K562 (cell line): ENCODE measurements at places on chromosomes 2 and 18. TPM values are rescaled to one million over a fixed set of nuclear protein-coding genes. Genes with fewer than 3 reads are reported as not detected.
A peak's percentile ranks its signal among the peaks of the same experiment; 100 is the strongest.

Gene DSC1
- not detected in 2 replicates for total RNA-seq

Gene MAP3K19
- not detected in 2 replicates for total RNA-seq

Gene CYP27C1
- total RNA-seq: not detected in 2 replicates

Gene AKAIN1
- total RNA-seq: not detected in 2 replicates

Gene RSAD2
- total RNA-seq: 0.18 and 0.49 TPM in 2 replicates

Gene DSG4
- total RNA-seq: not detected in 2 replicates

Gene FEV
- 1.6 and 2.4 TPM in 2 replicates for total RNA-seq

Gene BOK
- 2.6 and 3.3 TPM in 2 replicates for total RNA-seq

Gene KCNG3
- total RNA-seq: not detected in 2 replicates

- no peak for DNase-seq
Observed at GRCh38 chr18:12960395-12960794, 12.6 kb downstream of the SEH1L start.

DNA sequence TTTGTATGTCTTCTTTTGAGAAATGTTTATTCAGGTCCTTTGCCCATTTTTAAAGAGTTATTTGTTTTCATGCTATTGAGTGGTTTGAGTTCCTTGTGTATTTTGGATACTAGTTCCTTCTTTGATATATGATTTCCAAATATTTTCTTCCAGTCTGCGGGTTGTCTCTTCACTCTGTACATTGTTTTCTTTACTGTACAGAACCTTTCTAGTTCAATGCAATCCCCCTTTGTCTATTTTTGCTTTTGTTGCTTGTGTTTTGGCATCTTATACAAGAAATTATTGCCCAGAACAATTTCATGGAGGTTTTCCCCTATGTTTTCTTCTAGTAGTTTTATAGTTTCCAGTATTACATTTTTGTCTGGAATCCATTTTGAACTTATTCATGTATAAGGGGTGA is 62.5 kb upstream of the ACVR1C start:
- DNase-seq: no peak

DNA sequence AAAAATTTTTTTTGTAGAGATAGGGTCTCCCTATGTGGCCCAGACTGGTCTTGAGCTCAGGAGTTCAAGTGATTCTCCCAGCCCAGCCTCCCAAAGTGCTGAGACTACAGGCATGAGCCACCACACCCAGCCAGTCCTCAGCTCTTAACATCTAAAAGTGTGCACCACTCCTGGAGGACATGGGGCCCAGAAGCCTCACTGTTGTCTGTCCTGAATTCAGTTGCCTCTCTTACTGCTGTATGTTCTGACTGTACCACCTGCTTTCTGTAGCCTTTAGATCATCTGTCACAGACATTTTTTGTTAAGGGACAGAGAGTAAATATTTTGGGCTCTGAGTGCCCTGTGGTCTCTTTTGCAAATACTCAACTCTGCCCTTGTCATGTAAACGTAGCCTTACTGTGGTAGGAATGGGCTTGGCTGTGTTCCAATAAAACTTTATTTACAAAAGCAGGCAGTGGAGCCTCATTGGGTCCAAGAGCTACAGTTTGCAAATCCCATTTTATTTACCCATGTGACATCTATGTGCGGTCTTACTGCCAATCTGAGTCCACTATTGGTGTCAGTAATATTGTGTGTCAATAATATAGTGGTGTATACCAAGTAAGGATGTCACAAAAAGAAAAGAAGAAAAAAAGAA is 38.1 kb downstream of the TMEM37 start:
- DNase-seq: no peak

DNA sequence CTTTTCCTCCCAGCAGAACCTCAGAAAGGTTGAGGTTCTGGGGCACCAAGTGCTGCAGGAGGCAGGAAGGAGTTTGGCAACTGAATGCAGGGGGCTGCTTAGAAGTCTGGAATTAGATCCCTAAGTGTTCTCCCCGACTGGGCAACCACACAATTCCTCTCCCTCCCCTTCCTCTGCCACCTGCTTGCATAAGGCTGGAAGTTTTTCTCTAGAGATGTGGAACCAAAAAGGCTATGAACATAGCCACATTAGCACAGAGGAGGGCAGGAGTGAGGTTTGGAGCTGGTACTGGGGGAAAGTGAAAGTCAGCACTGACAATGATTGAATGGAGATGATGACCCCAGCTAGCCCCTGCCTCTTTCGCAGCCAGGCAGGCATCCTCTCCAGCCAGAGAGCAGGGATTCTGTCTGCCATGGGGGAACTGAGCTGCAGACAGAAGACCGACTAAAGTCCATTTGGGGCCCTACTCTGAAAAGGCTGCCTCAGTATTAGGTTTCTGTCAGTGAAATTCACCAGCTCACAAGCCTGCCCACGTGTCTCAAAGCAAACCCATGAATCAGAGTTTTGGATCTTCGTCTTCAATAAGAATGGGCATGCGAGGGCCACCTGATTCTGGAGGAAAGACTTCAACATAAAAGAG is 87.9 kb upstream of the ITGA6 start:
- DNase-seq: no peak

GRCh38 chr2:83233326-83233725 is 1225.8 kb downstream of the SUCLG1 start:
- no peak for DNase-seq

- no peak for DNase-seq
Observed at GRCh38 chr2:127917916-127918315, 32.2 kb upstream of the AMMECR1L start.

DNA sequence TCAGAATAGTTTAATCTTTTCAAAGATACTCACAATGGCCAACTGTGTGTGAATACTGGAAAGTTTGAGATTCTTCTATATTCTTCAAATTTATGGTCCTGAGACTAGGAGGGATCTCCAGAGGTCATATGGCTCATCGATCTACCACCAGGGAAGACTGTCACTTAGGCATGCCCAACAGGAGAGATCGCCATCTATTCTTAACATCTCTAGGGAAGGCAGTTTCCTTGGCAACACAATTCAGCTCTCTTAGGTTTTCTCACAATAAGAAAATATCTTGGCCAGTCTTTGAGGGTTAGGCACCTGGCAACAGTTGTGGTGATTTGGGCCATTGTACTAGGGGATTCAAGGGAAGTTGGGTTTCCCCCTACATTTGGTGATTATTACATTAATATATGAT is 107.2 kb downstream of the GALNT3 start:
- DNase-seq: no peak

DNA sequence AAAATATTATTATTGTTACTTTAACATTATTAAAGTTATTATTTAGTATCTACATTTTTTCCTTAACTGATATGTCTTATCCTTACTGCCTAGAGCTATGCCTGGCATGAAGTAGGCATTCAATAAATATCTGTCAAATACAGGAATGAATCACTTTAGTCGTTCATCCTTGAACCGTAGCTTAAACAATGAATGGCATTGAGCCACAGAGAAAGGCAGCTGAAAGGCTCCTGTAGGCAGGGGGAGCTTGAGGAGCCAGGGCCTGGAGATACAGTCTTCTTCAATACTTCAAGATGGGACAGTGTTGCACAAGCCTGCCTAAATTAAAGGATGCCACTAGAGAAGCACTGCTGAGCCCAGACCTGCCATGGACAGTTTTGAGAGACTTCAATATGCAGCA is 22.5 kb downstream of the CYRIA start:
- DNase-seq: no peak

- no peak for DNase-seq
Observed at GRCh38 chr2:171210864-171211431, 50.3 kb upstream of the TLK1 start.

GRCh38 chr2:183179156-183179555 is 54.9 kb downstream of the NUP35 start:
- DNase-seq: no peak

GRCh38 chr2:218429911-218430692 is 11.2 kb downstream of the VIL1 start:
- DNase-seq: peak; percentile 36

DNA sequence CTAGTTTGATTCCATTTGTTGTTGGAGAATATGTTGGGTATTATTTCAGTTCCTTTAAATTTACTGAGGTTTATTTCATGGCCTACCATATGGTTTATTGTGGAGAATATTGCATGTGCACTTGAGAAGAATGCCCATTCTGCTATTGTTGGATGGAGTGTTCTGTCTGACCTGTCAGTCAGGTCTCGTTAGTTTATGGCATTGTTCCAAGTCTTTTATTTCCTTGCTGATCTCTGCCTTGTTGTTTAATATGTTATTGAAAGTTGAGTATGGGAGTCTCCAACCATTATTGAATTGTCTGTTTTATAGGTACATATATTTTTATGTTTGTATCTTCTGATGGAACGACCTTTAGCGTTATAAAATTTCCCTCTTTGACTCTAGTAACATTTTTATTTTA is 86.3 kb downstream of the PTPN4 start:
- no peak for DNase-seq

DNA sequence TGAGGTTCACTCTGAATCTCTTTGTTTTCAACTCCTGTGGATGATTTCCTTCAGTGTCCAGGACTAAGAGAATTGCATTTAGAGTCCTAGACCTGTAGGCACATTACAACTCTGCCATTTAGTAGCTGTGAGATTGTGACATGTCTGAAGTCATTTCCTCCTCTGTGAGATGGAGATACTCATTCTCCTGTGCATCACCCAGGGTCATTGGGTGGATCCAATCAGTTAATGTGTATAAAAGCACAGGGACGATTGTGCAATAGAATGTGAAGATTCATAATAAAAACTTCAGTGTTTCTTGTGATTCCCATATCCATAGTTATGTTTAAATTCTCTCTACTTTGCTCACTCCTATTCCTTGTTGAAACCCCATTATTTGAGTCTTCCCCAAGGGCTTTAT is 113.6 kb downstream of the DIS3L2 start:
- no peak for DNase-seq

DNA sequence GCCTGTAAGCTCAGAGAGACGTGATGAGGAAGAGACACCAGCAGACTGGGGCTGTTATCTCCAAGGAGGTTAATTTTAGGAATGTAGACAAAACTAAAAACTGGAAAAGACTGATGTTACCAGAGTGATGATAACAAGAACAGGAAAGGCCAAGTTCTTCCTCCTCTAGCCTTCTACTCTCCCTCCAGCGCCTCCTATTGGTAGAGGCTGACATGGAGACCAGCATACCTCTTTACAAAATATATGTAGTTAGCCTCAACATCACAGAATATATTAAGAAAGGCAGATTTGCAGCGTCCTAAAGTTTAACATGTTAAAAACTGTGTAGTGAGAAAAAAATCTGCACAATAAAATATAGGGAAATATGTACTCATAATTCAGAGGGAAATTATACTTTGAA is 66.0 kb downstream of the TCF4 start:
- DNase-seq: peak; percentile 41
